ENCODE measurements at places on chromosomes 11 and 22.

DNA sequence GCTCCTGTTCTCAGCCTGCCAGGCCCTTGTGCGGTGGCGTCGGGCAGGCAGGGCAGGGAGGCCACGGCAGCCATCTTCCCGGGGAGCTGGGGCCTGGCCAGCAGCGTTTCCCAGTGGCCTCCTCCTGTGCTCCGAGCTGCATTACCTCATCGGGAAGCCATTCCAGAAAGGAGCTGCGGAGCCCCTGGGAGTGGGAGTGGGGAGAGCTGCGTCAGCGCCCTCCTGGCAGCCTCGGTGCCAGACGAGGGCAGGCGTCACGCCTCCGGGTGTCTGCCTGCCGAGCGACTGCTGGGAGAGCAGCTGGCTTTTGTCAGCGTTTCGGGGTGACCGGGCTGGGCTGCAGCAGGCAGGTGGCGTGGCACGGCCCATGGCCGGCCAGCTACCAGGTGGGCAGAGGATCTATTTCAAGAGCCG lies 30.9 kb upstream of the WNT7B start:
- no peak for DNase-seq

GRCh38 chr22:35834061-35834460 lies 116.4 kb downstream of the APOL5 start:
- no peak for DNase-seq

DNA sequence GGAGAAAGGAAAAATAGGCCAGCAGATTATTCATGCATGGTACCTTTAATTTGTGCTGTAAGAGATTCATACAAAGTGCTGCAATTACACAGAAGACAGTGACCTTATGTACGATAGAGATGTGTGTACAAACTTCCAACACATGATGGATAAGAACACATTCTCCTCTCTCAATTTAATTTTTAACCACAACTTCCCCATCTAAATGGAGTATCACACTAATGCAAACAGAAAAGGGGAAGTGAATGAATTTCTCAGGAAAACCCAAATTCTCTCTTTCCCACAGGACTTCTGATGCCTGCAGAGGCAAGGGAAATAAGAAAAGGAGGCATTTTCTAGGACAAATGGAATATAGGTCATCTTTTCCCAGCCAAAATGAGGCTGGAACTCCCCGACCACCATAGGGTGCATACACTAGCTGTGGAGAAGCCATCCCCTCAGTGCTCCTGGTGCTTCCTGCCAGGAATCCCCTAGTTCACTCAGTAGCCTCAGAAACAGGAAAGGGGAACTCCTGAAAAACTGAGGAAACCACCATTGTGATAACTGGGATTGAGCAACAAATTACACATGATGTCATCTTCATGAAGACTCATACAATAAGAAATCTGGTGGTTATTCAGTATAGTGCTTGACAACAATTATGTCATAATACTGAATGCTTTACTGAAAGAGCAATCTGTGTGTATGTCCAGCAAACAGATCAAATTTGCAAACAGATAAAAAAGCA lies 22.4 kb downstream of the MMP10 start:
- peak; percentile 86 for DNase-seq

GRCh38 chr11:123235656-123236261 lies 40.7 kb upstream of the CLMP start:
- peak; percentile 59 for DNase-seq

DNA sequence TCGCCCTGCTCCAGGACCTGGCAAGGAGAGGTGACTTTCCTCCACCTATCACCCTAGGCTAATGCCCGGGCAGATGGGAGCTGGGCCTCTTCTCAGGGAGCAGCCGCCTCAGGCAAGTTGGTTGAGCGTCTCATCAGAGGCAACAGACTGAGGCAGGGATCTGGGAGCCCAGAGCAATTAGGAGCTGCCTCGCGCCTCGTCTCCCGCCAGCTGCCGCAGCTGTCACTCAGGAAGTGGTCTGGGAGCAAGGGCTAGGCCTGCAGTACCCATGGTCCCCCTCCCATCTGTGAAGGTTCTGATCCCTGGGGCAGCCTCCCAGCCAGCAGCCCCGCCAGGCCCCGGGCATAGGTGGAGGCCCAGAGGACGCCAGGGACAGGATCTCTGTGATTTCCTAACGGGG lies 4.6 kb upstream of the CABP7 start:
- DNase-seq: no peak

- DNase-seq: no peak
These were observed 764 bp downstream of the TKFC start for GRCh38 chr11:61333550-61334433.

DNA sequence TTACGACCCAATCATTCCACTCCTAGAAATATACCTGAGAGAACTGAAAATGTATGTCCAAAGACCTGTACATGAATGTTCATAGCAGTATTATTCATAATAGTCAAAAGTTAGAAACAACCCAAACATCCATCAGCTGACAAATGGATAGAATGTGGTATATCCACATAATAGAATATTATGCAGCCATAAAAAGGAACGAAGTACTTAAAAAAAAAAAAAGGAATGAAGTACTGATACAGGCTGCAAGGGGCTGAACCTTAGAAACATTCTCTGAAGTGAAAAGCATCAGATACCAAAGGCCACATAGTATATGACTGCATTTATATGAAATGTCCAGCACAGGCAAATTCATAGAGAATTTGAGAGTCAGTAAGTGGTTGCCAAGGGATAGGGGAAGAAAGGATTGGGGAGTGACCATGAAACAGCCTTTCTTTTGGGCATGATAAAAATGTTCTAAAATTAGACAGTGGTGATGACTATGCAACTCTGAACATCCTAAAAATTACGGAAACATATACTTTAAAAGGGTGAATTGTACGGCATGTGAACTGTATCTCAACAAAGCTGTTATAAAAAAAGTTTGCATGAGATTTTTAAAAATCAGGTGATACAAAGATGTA lies 1.8 kb downstream of the TPST2 start:
- peak; percentile 83 for DNase-seq

- DNase-seq: peak; percentile 88
These were observed 27.3 kb downstream of the MARK2 start for GRCh38 chr11:63866211-63866610.

- DNase-seq: peak; percentile 69
These were observed 20.8 kb upstream of the IL18BP start for GRCh38 chr11:71977743-71978418.

DNA sequence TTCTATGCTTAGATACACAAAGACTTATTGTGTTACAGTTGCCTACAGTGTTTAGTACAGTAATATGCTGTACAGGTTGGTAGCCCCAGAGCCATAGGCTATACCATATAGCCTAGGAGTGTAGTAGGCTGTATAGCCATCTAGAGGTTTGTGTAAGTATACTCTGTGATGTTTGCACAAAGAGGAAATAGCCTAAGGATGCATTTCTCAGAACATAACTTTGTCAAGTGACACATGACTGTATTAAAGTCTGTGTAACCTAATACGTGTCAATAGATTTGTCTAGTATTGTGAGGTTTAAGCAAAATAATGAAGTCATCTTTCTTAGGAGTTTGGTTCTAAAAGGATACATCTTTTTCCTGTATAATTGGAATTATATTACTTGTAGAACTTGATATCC lies 5.5 kb downstream of the ZC3H12C start:
- peak; percentile 40 for DNase-seq

- no peak for DNase-seq
These were observed 453 bp upstream of the MAFF start for GRCh38 chr22:38201371-38201710.

DNA sequence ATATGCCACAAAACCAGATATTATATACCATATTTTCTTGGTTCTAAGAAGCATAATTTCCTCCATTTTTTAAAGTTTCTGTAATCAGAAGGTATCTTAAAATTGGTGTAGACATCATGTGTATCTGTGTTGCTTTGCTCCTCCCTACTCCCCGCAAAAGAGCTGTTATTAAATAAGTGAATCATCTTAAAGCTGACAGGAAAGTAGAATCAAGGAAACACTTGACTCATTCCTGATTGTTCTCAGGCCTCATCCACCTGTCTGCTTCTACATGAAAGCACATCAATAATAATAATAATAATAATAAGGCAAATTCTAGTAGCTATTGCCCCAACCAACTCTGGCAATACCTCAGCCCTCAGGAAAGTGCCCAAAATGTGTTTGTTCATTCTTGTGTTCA lies 26.2 kb upstream of the GUCY1A2 start:
- DNase-seq: no peak

GRCh38 chr11:7498193-7498592 lies 12.9 kb downstream of the OLFML1 start:
- DNase-seq: peak; percentile 33

- DNase-seq: peak; percentile 72
These were observed 5.2 kb upstream of the RAB3IL1 start for GRCh38 chr11:61922539-61922938.

- no peak for DNase-seq
These were observed 6.0 kb downstream of the VSIG2 start for GRCh38 chr11:124745835-124746620.

DNA sequence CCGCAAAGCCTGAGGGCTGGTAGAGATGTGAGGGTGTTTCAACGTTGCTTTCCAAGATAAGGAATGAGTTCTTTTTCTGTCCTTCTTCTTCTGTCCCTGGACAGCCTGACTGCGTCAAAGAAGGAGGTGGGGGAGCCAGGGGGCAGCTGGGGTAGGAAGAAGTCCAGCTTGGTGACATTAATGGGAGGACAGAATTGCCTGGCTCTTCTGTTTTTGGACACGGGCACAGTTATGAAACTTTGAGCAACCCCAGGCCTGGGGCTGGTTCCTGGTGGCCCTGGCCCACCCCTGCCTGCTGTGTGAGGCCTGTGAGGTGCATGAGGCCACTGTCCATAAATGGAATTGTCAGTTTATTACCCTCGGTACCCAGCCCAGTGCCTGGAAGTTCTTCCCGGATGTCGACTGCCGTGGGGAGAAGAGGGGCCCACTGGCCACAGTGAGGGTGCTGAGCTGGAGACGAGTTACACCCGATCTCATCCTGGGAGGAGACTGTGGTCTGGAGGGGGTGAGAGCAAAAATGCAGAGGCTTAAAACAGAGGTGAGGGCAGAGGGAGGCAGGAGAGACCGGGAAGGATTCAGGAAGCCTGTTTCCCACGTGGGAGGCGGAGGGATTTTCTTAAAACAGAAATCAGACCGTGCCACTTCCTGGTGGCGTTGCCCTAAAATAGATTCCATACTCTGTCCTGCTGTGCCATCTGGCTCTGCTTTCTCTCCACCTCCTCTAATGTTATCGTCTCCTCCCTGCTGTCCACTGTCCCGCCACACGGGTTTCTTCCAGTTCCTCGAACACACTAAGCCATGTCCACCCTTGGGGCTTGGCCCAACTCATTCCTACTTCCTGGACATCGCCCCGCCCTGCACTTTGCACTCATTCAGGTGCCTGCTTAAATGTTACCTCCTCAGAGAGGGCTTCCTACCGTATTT lies 59.7 kb upstream of the RASD2 start:
- DNase-seq: peak; percentile 14

GRCh38 chr11:117993988-117994745 lies 8.0 kb downstream of the IL10RA start:
- DNase-seq: peak; percentile 46

DNA sequence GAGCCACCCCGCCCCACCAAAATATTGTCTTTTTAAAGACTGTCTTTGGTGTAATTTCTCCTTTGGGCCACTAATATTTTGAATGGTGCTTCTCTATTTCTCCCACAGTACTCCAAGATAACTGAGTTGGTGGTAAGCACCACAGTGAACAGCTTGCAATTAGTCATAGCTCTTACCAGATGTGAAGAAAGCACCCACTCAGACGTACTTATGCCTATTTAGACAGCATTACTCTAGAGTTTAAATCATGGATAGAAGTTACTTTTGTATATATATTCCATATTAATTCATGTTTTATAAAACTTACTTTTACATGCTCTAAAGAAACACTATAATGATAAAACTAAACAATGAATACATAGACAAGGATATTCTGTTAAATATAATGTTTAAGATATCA lies 12.7 kb downstream of the ANO3 start:
- DNase-seq: no peak

- peak; percentile 47 for DNase-seq
These were observed 17.6 kb downstream of the GDPD5 start for GRCh38 chr11:75508051-75508561.

- no peak for DNase-seq
These were observed 1.2 kb downstream of the MUC5B start for GRCh38 chr11:1224111-1224490.

DNA sequence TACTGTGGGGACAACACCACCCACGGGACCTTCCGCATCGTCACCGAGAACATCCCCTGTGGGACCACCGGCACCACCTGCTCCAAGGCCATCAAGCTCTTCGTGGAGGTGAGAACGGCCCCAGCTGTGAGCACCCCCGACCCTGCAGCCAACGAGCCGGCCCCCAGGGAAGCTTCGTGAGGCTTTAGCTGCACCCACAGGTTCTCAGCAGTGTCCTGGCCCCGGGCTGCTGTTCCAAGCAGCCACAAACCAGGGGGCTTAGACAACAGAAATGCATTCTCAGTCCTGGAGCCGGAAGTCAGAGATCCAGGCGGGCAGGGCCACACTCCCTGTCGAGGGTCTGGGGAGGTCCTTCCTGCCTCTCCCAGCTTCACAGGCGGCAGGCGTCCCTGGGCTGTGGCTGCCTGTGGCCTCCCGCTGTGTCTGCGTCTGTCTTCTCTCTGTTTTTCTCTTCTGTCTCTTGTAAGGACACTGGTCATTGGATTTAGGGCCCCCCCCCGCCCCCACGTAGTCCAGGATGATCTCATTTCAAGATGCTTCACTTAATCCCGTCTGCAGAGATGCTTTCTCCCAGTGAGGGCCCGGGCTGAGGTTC lies 12.5 kb downstream of the MUC5B start:
- DNase-seq: no peak

- no peak for DNase-seq
These were observed 39.2 kb upstream of the ARHGAP42 start for GRCh38 chr11:100647861-100648260.

- no peak for DNase-seq
These were observed 1309.4 kb downstream of the TBC1D22A start for GRCh38 chr22:48071828-48072227.

DNA sequence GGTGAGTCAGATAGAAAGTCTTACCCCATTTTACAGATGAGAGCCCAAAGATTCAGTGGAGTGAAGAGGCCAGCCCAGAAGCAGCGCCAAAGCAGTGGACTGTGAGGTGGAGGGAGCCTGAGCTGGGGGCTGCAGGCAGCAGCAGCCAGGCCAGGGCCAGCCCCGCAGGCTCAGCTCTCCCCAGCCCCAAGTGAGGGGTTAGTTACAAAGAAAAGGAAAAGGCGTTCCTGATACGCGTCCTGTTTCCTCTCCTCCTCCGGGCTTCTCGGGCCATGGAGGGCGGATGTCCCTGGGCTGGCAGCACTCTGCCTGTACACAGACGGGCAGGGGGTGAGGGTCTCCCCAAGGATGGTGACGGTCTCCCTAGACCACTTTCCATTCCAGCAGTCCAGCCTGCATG lies 44.9 kb downstream of the ARRB1 start:
- no peak for DNase-seq
